ENCODE measurements at places on chromosomes 4 and X.

DNA sequence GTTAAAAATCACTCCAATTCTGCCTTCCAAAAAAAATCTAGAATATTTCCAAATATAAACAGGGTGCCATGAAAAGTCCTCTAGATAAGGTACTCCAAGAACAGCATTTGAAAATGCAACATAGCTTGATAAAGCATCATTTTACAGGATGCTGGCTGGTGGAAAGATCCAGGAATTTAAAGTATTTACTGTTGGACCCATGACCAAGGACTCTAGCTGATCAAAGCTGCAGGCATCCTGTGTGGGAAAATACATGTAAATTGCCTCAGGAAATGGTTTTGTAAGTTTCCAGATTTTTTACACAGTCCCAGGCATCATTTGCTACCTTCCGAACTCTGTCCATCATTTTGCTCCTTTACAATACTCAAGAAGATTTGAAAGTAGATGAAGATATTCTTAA, 164.4 kb downstream of the GRIA3 start:
- DNase-seq = no peak

DNA sequence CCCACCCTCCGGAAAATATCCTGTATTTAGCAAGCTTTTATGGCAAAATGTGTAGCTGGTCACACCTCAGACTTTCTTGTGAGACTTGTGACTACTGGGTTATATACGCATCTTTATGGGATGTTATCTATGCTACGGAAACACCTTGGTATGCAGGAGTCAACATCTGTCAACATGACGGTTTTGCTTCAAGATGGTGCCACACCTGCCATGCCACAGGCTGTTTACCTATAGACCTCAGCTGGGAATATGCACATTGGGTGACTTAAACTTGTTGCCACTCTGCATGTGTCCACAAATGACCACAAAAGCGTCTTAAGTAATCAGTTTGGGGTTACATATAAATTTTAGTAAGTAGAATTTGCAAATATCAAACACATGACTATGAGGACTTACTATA, 192.3 kb upstream of the ATP6AP2 start:
- DNase-seq = no peak

- DNase-seq = no peak
Measured at GRCh38 chr4:8410641-8411271, 29.8 kb downstream of the ACOX3 start.

DNA sequence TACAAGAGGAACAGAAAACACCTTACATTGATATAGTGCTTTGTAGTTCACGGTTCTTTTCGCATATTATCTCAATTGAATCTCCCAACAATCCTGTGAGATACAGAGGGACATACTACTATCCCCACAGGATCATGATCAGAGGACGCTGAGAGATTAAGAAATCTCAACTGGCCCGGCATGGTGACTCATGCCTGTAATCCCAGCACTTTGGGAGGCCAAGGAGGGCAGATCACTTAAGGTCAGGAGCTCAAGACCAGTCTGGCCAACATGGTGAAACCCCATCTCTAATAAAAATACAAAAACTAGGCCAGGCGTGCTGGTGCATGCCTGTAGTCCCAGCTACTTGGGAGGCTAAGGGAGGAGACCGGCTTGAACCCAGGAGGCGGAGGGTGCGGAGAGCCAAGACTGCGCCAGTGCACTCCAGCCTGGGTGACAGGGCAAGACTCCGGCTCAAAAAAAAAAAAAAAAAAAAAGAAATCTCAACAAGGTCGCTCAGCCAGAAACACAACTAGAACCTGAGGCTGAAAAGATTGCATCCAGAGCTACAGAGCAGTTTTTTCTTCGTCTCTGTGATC, 7.4 kb downstream of the APOO start:
- no peak for DNase-seq

- peak; percentile 41 for DNase-seq
Measured at GRCh38 chrX:11787564-11787963, 29.5 kb downstream of the MSL3 start.

- DNase-seq = no peak
Measured at GRCh38 chr4:107854356-107855022, 29.8 kb downstream of the SGMS2 start.

DNA sequence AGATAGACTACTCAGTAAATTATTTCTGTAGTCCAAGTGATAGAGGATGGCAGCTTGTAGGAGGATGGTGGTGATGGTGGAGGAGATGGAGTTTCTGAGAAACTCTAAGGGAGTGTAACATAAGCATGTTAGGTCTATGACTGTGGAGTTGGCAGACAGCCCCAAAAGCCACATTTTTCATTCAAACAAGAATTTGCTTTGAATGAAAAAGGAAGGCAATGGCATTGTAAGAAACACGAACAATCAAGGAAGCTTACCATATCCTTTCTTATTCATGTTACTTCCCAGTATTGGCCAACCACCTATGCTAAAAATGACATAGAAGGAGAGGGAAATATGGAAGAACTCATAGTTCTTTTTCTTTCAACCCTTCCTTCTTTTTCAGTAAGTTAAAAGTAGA, 18.7 kb upstream of the SEC24B start:
- DNase-seq = no peak

DNA sequence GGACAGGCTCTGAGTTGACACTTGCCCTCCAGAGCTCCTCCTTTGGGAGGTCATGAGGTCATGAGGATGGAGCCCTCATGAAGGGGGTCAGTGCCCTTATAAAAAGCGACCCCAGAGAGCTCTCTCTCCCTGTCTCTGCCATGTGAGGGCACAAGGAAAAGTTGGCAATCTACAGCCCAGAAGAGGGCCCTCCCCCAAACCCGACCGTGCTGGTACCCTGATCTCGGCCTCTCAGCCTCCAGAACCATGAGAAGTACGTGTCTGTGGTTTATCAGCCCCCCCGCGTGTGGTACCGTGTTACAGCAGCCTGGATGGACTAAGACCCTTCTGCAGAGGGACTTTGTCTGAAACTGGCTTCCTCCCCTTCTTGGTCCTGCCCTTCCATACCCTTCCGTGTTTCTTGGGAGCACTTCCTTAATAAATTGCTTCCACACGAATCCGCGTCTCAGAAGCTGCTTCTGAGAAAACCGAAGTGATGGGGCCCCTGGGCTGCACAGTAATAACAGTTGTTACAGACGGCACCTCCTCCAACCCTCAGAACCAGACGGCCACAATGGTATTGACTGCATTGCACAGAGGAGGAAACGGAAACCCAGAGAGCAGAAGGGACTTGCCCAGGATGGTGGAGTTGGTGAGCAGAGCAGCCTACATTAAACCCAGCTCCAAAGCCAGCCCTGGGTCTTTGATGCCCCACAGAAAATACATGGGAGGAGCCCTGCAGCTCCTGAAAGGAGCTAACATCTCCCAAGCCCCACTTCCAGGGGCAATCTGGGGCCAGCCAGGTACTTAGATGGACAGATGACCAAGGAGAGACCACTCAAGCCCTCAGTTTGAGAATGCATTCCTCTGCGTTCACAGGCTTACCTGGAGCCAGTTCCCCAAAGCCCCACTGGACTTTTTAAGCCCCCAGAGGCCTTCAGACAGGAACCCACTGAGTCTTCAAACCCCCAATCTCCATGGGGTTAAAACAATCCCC, 242.7 kb downstream of the BCOR start:
- DNase-seq = peak; percentile 24

- no peak for DNase-seq
Measured at GRCh38 chr4:159142681-159143384, 40.0 kb downstream of the RAPGEF2 start.

DNA sequence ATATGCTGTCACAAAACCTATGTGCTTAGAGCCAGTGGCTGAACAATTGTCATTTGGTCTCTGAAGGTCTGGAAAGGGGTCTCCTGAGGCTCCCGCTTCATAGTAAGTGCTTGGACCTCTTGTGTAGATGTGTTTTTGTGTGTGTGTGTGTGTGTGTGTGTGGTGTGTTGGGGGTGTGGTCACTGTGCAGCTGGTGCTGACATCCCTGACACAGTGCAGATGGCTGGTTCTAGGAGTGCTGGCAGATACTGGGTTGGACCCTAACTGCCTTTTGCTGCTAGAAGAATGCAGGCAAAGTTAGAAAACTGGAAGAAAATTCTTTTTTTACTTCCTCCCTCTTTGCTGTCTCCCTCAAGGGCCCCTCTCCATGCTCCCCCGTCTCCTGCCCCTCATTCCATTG, 1872.6 kb downstream of the ARAP2 start:
- DNase-seq = no peak

DNA sequence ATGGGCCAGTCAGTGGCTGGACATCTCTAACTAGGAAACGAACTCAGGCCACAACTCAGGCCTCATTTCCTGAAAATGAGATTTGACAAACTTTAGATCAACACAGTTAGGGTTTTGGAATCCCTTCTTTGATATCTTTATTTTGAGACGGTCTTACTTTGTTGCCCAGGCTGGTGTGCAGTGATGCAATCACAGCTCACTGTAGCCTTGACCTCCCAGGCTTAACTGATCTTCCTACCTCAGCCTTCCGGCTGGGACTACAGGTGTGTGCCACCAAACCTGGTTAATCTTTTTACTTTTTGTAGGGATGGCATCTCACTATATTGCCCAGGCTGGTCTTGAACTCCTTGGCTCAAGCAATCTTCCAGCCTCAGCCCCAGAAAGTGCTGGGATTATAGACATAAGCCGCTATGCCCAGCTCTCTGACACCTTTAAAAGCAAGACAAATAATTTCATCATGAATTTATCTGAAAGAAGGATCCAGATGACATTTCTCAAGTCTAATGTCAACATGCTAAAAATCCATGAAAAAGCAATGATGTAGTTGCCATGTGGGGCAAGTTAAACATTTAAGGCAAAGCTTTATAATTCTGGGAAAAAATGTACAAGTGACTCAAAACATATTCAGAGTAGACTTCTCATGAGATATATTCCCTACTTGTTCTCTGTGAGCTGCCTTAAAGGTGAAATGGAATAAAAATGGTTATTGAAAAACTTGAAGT, 89.1 kb upstream of the CBR4 start:
- DNase-seq = no peak

DNA sequence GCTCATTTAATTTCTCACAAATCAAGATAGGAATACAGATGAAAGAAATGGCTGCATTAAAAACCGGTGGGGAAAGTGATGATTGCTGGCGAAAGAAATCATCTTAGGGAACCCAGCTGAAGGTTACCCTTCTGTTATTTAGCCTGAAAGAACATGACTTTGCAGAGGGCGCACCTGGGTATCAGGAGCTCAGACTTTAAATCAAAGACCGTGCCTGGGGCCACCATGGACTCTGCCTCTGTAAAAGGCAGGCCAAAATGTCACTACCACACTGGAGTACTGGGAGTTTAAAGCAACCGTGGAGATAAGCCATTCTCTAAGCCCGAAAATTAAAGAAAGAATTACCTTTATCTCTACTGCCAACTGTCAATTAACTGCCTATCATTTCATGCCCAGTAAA, 24.3 kb downstream of the GPC3 start:
- DNase-seq = no peak

DNA sequence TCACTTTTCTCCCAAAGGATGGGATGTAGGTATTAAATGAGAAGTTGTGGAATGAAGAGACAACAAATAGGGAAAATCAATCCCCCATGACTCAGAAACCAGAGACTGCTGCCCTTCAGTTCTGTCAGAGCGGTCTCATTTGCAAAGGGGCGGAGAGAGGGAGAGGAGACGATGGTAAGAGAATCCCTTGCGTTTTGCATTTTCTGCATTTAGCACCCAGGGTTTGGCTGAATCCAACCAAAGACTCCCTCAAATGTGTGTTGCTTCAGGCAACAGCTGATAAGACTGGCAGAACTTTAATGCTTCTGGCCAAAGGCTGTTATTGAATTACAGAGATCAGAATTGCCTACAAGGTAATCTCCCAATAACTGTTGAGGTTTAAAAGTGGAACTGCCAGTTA, 230.2 kb downstream of the EVC2 start:
- DNase-seq = no peak

DNA sequence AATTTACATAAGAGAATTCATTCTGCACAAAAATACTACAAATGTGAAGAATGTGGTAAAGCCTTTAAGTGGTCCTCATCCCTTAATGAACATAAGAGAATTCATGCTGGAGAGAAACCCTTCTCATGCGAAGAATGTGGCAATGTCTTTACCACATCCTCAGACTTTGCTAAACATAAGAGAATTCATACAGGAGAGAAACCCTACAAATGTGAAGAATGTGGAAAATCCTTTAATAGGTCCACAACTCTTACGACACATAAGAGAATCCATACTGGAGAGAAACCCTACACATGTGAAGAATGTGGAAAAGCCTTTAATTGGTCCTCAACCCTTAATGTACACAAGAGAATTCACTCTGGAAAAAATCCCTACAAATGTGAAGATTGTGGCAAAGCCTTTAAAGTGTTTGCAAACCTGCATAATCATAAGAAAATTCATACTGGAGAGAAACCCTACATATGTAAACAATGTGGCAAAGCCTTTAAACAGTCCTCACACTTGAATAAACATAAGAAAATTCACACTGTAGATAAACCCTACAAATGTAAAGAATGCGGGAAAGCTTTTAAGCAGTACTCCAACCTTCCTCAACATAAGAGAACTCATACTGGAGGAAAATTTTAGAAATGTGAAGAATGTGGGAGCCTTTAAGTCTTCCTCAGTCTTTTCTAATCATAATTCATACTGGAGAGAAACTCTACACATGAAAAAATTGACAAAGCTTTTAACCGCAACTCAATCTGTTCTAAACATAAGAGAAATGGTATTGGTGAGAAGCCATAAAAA, 37.4 kb downstream of the ZNF718 start:
- DNase-seq = no peak

DNA sequence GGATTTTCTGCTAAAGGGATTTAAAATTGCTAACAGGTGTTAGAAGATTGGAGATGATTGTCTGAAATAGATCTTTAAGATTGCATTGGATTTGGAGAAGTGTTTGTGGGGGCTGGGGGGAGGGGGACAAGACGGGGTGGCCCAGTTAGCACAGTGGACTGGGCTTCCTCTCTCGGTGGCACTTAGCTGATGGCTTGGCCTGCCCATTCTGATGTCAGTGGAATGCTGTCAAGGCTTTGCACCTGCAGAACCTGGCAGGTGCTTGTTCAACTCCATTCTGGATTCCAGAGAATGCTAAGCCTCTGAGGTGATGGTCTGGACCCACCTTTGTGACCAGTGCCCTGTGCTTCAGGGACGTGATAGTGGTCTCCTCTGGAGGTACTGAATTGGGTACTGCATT, 43.7 kb downstream of the ADD1 start:
- no peak for DNase-seq

DNA sequence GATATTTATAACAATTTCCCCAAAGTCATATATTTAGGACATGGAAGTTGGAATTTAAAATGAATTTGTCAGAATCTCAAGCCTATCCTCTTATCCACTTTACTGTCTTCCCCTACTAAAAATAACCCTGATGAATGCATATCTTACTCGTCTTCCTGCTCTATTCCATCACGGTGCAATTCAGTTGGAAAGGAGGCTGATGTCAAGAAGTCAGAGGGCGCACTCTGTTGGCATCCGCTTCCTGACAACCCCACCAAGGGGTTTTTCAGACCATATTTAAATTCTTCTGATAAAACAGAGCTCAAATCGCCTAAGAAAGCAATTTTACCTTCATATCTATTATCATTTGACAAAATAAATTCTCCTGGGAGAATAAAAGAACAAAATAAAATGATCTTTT, 233.5 kb downstream of the ARHGAP24 start:
- DNase-seq = no peak

GRCh38 chrX:2627272-2627867, 63.7 kb upstream of the CD99 start:
- DNase-seq = no peak
